ENCODE measurements at places on chromosomes 7 and 10. TPM values are rescaled to one million over a fixed set of nuclear protein-coding genes. Genes with fewer than 3 reads are reported as not detected.

GRCh38 chr7:135553346-135553745 lies 4.4 kb upstream of the NUP205 start:
- H3K27me3 ChIP-seq: no peaks in the 10 kb centered on the region
- H3K4me3 ChIP-seq: no peak overlapping the region
- no peaks in the 10 kb centered on the region for H3K36me3 ChIP-seq

- H3K4me1 ChIP-seq: peaks cover 14% of the 10 kb centered on the region
- peak; percentile 63 for DNase-seq
- no peaks in the 10 kb centered on the region for H3K36me3 ChIP-seq
- peak overlapping the region; percentile 58 for H3K27ac ChIP-seq
- H3K27me3 ChIP-seq: no peaks in the 10 kb centered on the region
Measured at GRCh38 chr10:484925-485661, 204.4 kb downstream of the DIP2C start.

DNA sequence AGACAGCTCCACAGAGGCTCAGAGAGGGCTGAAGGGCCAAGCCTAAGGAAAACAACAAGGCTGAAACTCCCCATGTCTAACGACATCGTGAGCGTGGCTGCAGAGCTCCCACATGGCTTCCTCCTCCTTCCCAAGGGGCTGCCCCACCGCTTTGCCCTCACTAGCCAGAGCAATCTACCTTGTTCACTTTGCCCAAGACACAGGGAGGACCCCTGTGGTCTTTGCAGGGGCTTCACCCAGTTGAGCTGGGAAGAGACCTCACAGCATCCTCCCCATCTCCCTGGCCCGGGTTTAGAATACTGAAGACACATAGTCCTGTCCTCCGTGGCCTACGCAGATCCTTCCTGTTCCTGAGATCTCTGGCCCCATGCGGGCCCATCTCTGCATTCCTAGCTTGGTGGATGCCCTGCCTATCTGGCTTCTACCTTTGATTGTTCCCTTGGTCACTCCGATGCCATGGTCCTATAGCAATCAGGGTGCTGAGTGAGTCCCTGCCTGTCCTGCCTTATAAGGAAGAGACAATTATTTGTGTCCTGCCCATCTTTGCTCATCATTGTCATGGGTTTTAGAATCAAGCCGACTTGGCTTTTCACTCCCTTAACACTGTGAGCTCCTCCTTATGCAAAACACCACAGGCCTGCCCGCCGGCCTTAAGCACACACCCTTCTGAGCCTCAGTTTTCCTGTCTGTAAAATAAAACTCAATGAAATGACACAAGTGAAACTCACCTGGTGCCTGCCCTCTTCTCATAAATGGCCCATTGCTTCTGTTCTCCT lies 73.2 kb downstream of the PARP12 start:
- H3K27ac ChIP-seq: no peak overlapping the region
- H3K27me3 ChIP-seq: no peaks in the 10 kb centered on the region
- no peak for DNase-seq

GRCh38 chr10:107701943-107702342 lies 537.4 kb upstream of the SORCS1 start:
- no peak overlapping the region for H3K27ac ChIP-seq
- H3K36me3 ChIP-seq: no peaks in the 10 kb centered on the region
- no peak for DNase-seq

DNA sequence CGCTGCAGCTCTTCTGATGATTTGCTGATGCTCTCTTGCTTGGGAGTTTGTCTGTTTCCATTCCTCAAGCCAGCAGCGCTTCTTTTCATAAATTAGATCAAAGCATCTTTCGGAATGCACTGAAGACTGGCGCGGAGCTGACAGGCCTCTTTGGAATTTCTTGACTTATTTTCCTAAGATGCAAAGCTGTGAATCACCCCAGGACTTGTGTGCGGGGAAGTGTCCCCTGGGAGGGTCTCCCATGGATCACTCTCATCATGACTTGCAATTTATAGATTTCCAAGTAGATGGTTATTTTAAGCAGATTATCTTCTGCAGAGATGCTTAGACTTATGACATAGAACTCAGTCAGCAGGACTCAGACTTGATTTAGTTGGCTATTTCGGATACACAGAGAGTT lies 467.2 kb downstream of the TCERG1L start:
- H3K4me3 ChIP-seq: no peak overlapping the region
- no peaks in the 10 kb centered on the region for H3K4me1 ChIP-seq
- H3K27ac ChIP-seq: no peak overlapping the region

PRKCQ gene
- 0.15 TPM for total RNA-seq

BEND7 gene
- total RNA-seq: not detected

SPAG6 gene
- total RNA-seq: not detected

OR9A2 gene
- not detected for total RNA-seq

VWDE gene
- not detected for total RNA-seq

AKR1C1 gene
- total RNA-seq: not detected

GRID2IP gene
- 1.7 TPM for total RNA-seq

OR2A12 gene
- not detected for total RNA-seq

Data from B cell (primary cell).